A673 (cell line): ENCODE measurements at places on chromosomes 16 and 17. TPM values are rescaled to one million over a fixed set of nuclear protein-coding genes. Genes with fewer than 3 reads are reported as not detected.

- no peak overlapping the region for H3K27ac ChIP-seq
- H3K4me1 ChIP-seq, result peaks cover 3% of the 10 kb centered on the region
- no peaks in the 10 kb centered on the region for H3K27me3 ChIP-seq
- DNase-seq, result no peak
- no peaks in the 10 kb centered on the region for H3K36me3 ChIP-seq
- peak overlapping the region; percentile 27 for H3K4me3 ChIP-seq
Observed at GRCh38 chr17:36721560-36722120, 120.3 kb downstream of the MRM1 start.

GRCh38 chr17:50127697-50128361, 2.1 kb downstream of the SAMD14 start:
- H3K4me3 ChIP-seq, result no peak overlapping the region
- peak overlapping the region; percentile 90 for H3K27ac ChIP-seq
- no peaks in the 10 kb centered on the region for H3K36me3 ChIP-seq
- no peaks in the 10 kb centered on the region for H3K27me3 ChIP-seq
- DNase-seq, result peak; percentile 47
- peaks cover 48% of the 10 kb centered on the region for H3K4me1 ChIP-seq

DNA sequence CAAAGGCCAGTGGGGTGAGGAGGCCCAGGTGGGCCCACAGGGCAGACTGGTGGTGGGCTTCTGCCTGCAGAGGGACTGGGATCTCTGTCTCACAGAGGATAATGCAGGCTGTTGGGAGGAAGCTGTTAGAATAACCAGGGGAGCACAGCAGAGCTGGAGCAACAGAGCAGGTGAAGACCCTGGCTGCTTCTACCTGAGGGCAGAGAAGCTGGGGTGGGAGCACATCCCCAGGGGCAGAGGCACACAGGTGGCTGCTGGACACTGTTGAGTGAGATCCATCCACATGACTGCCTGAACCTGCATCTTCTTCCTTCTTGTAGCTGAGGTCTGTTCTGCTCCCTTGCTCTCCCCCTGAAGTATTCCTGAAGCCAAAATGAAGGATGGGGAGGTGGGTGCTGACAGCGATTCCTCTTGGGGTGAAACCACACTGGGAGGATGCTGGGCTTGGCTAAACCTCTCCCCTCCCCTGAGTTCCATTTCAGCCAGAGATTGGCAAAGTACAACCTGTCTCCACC, 1725.0 kb downstream of the TP53TG3F start:
- no peaks in the 10 kb centered on the region for H3K4me1 ChIP-seq
- H3K27me3 ChIP-seq, result no peaks in the 10 kb centered on the region
- DNase-seq, result no peak
- H3K27ac ChIP-seq, result no peak overlapping the region
- no peak overlapping the region for H3K4me3 ChIP-seq

- peaks cover 24% of the 10 kb centered on the region for H3K36me3 ChIP-seq
- peak within 1 kb of the TSS; percentile 95 for H3K4me3 ChIP-seq
- DNase-seq, result peak; percentile 99
- H3K27ac ChIP-seq, result peak within 1 kb of the TSS; percentile 100
- H3K27me3 ChIP-seq, result no peaks in the 10 kb centered on the region
- H3K4me1 ChIP-seq, result peaks cover 8% of the 10 kb centered on the region
Observed at GRCh38 chr16:1308977-1309885, at the start of gene UBE2I. Gene UBE2I (plus strand): TSS chr16:1309636. CDS start chr16:1314031, 4,395 bp downstream.

- DNase-seq, result no peak
- no peaks in the 10 kb centered on the region for H3K27me3 ChIP-seq
- no peak overlapping the region for H3K27ac ChIP-seq
Observed at GRCh38 chr17:60102632-60103096, 23.9 kb upstream of the HEATR6 start.

DNA sequence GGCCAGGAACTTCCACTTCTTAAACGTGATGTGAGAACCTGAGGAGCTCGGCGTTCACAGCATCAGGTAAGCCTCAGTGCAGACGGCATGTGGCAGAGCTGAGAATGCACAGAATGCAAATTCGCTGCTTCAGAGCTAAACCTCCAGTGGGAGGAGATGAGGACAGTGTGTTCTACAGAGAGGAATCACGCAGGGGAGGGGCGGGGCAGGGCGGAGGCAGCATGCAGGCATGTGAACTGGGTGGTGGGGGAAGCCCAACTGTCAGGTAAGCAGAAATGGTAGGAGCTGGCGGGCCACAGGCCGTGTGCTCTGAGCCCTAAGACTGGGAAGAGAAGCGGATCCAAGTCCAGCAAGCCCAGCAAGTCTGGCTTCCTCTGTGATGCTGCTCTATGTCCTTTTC, 94.7 kb downstream of the ZNF778 start:
- no peak overlapping the region for H3K4me3 ChIP-seq
- peaks cover 48% of the 10 kb centered on the region for H3K36me3 ChIP-seq
- DNase-seq, result no peak

DNA sequence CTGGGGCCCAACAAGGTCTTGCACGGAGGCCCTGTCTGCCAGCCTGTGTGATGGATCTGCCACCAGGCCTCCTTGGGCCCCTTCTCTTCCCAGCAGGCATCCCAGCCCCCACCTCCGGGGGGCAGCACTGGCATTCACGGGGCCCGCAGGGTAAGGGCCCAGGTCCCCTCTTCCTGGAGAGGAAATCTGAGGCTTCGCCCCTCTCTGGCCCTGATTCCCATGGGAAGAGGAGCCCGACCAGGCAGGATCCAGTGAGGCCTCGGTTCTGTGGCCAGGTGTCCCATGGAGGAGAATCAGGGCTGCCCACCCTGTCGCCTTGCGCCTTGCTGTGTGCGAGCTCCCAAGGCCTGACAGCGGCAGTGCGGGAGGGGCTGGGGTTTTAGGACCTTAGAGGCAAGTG, 48.4 kb downstream of the PDPK1 start:
- DNase-seq, result no peak
- no peaks in the 10 kb centered on the region for H3K27me3 ChIP-seq
- H3K4me3 ChIP-seq, result no peak overlapping the region

GRCh38 chr16:946048-946395, 24.8 kb downstream of the LMF1 start:
- H3K4me3 ChIP-seq, result no peak overlapping the region
- H3K27ac ChIP-seq, result no peak overlapping the region
- no peak for DNase-seq
- no peaks in the 10 kb centered on the region for H3K27me3 ChIP-seq
- H3K36me3 ChIP-seq, result no peaks in the 10 kb centered on the region

The GPR179 gene
- 0.04 TPM in 2 replicates for total RNA-seq

The SOX15 gene
- total RNA-seq, result 0.87 and 1.3 TPM in 2 replicates

The VWA3A gene
- 0.57 and 0.64 TPM in 2 replicates for total RNA-seq
